ENCODE measurements at places on chromosomes 6 and 20.

- DNase-seq, result peak; percentile 70
These were observed 60.8 kb downstream of the PRPH2 start for GRCh38 chr6:42661540-42662153.

DNA sequence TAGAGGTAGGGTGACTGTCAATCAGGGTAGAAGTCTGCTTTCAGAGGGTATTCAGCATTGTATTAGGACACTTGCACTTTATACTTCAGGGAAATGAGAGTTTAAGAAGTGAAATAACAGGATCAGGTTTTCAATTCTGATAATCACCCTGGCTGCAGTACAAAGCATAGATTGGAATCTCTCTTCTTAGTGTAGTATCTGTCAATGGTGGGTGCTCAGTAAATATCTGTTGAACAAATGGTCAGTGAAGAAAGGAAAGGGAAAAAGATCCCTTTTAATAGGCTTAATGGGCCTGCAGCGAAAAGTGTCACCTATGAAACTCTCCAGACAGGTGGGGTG lies 18.7 kb downstream of the TUBB2B start:
- DNase-seq, result no peak

- no peak for DNase-seq
These were observed 324.1 kb upstream of the SYNCRIP start for GRCh38 chr6:85966828-85967227.

GRCh38 chr6:40359808-40360207 lies 227.4 kb downstream of the LRFN2 start:
- no peak for DNase-seq

DNA sequence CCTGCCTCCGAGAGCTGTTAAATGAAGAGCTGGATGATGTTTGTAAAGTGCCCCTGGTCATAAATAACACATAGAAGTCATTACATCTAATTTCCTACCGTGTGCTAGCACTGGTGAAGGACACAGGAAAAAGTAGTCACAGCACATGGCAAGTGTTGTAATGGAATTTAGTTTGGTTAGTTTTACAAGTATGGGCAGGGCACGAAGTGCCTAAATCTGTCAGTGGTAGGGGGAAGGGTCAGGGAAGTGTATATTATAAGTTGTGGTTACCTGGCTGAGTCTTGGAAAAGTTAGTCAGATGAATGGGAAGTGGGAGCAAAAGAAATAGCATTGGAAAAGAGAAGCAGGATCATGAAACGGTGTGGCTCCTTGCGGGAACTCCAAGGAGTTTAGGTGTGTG lies 1.6 kb downstream of the RIPPLY2 start:
- DNase-seq, result no peak

DNA sequence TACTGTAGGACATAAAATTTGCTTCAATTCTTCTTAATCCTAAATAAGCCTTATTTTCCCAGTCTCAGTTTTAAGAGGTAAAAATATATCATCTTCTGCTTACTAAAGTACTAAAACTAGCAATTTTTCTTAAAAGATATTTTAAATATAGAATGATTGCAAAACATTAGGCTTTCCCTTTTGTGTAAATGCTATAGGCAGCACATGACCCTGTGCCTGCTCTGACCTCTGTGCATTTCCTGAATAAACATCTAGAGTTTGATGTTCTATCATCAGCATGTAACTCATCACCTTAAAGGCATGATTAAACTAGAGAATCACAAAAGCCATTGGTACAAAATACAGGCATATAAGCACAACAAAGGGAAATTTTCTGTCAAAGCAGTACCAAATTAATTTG lies 422.7 kb downstream of the TFAP2B start:
- DNase-seq, result no peak

GRCh38 chr20:36251426-36251825 lies 15.1 kb downstream of the AAR2 start:
- no peak for DNase-seq

- peak; percentile 38 for DNase-seq
These were observed 150.3 kb downstream of the SYCP2 start for GRCh38 chr20:59782986-59783640.

DNA sequence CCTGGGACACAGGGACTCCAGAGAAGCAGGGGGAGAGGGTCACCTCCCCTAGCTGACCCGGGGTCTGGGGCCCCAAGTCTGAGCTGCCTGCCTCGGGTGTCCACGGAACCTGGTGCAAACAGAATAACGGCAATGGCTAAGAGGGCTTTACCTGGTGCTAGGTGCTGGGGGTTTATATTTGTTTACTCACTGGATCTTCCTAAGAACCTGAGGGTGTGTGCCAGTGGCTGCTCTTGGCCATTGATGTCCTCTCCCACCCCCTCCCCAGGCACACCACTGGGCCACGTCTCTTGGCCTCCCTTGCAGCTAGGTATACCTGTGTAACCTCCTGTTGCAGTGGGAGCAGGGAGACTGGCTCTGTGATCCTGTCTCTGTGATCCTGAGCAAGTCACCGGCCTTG lies 157.9 kb upstream of the MLN start:
- DNase-seq, result no peak

DNA sequence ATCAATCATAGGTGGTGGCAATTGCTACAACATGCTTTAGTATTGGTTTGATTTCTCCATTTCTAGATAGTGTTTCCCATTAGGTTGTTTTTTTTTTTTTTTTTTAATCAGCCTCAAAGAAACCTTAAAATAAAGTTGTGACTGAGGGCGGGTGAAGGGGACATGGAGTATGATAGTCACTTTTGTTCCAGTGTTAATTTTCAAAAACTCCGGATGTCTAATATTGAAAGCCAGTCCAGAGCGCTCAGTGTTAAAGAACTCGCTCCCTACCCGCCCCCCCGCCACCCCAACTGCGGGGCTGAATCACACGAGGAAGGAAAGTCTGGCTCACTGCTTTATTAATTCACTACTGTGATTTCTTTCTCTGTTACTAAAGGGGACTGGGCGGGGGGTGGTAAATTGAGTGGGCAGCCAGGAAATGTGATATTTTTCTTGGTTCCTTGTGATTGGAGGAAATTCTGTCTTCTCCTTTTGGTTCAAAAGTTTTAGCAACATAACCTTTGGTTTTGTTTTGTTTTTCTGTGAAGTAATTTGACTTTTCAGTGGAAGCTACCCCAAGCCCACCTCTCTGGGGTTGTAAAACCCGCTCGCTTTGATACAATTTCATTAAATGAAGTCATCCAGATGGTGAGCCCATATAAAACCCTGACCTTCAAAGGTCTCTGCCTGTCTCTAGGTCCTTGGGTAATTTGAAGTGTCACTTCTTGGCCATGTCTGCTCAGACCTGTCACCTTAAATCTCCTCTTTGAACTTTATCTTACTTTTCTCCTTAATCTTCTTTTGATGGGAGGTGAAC lies 38.0 kb downstream of the TNFAIP3 start:
- DNase-seq, result peak; percentile 30

- peak; percentile 9 for DNase-seq
These were observed 236.9 kb downstream of the CD109 start for GRCh38 chr6:73932866-73933265.

GRCh38 chr20:45064812-45065211 lies 36.1 kb downstream of the KCNS1 start:
- DNase-seq, result no peak

Measured in AG10803 (cell line).